ENCODE measurements at places on chromosomes 6 and 20.
A peak's percentile ranks its signal among the peaks of the same experiment; 100 is the strongest.

- DNase-seq: no peak
These were observed 118.8 kb downstream of the COL19A1 start for GRCh38 chr6:69985180-69985579.

- DNase-seq: no peak
These were observed 102.3 kb upstream of the MAP3K7 start for GRCh38 chr6:90689172-90689571.

DNA sequence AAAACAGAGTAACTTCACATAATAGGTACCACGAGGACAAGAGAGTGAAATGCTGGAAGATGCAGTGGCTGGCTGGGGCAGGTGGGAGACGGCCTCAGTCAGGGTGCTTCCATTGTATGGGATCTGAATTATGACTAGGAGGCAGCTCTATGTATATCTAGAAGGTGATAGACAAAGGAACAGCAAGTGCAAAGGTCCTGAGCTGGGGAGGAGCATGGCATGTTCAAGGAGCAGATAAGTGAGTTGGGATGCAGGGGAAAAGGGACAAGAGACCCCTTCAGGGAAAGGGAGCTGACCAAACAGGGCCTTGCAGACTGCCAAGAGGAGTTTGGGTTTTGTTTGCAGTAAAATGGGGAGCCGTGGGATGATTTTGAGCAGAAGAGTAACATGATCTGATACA is 8.3 kb upstream of the SLC9A8 start:
- DNase-seq: no peak

GRCh38 chr20:2809690-2810089 is 5.1 kb upstream of the C20orf141 start:
- DNase-seq: no peak

- DNase-seq: peak; percentile 54
These were observed 123.5 kb downstream of the MAN1A1 start for GRCh38 chr6:119226089-119226488.

DNA sequence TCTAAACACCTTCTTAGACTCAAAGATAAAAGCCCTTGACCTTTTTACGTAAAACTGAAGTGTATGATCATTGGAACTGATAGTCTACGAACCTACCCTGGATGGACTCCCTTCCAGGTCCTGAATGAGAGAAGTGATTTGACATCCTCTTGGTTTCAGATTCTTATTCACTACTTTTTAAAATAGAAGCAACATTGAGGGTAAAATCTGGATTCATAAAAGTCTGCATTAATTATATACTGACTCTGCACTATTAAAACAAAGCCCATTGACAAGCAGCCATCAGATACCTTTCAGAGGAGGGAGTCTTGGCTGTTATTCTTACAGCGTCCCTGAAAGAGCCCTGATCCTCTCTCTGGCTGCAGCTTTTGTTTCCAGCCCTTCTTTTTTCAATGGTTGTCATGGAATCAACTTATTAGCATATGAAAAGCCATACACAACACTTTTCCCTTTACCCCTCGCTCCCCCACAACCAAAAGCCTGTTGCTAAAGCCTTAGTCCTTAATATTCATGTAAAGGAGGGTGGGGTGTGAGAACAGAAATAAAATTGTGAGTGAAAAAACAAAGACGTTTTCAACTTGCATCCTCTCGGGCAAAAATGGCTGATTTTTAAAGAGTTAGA is 270.0 kb upstream of the MARCKS start:
- no peak for DNase-seq

GRCh38 chr6:16851044-16851540 is 89.8 kb upstream of the ATXN1 start:
- DNase-seq: no peak

- no peak for DNase-seq
These were observed 1.3 kb upstream of the OCSTAMP start for GRCh38 chr20:46551522-46552381.

GRCh38 chr6:6631053-6631452 is 42.5 kb downstream of the LY86 start:
- no peak for DNase-seq

DNA sequence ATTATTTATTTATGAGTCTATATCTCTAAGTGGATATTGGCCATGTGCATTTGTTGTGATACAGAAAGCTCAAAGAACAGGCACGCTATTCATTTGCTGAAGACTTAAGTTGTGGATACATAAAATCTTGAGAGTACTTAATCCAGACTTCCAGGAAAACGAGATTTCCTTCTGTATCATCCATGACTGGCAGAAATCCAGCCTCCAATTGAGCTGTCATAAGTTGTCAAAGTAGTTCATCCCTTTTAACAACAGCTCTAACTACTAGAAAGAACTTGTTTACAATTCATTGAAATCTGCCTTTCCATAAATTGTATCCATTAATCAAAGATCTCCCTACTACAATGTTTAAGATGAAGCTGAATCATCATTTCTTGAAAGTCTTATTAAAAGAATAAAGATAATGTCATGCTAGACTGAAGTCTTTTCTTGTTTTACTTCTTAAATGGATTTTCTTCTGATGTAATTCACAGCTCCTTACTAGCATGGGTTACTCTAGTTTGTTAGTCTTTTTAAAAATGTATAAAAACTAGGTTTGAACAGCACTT is 447.3 kb upstream of the CITED2 start:
- DNase-seq: no peak

DNA sequence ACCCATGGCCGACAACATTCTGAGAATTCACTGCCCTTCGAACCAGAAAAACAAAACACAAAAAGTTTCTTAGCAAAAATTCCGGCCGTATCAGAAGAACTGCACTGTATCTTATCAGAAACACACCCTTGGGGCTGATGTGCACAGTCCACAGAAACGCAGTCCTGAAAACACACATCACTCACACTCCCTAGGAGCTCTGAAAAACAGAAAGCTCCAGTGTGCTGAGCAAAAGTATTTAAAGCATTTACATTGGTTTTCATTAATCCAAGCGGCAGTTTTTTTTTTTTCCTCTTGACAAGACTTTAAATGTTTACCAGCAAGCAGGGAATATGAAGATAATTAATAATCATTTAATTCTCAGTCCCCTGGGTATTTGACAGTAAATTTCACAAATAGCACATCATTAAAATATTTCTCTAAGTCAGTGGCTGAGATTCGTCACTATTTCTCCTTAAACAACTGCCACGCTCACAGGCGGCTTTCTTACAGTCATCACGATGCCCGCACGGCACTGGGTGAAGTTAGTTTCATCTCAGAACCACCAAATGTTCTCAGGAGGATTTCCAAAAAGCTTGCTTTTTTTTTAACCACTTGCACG is 13.3 kb downstream of the NFATC2 start:
- DNase-seq: no peak

DNA sequence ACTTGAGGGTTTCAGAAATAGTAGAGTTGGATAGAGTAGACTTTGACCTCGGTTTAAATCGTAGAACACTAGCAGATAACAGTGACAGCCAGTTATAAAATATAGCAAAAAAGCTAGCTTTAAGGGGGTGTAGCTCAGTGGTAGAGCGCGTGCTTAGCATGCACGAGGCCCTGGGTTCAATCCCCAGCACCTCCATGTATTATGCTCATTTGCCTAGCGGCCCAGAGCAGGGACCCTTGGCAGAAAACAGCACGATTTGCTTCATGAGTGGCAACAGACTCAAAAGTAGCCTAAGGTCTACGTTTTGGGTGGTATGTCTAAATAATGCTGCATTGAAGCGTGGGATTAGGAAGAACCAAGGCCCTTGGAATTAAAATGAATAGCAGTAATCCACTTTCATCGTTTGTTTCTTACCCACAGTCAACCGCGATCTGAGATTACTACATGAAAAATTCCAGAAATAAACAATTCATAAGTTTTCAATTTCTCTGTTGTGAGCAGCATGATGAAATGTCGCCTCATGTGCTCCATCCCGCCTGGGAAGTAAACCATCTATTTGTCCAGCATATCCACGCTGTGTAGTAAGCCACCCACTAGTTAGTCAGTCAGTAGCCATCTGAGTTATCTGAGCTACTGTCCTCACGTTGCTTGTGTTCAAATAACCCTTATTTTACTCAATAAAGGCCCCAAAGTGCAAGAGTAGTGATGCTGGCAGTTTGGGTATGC is 184.9 kb downstream of the GPX5 start:
- DNase-seq: no peak

GRCh38 chr20:36061754-36062153 is 92.8 kb upstream of the EPB41L1 start:
- no peak for DNase-seq

- DNase-seq: no peak
These were observed 5.6 kb downstream of the SLC17A5 start for GRCh38 chr6:73648166-73648565.

- DNase-seq: no peak
These were observed 9.6 kb downstream of the JARID2 start for GRCh38 chr6:15255481-15255880.

DNA sequence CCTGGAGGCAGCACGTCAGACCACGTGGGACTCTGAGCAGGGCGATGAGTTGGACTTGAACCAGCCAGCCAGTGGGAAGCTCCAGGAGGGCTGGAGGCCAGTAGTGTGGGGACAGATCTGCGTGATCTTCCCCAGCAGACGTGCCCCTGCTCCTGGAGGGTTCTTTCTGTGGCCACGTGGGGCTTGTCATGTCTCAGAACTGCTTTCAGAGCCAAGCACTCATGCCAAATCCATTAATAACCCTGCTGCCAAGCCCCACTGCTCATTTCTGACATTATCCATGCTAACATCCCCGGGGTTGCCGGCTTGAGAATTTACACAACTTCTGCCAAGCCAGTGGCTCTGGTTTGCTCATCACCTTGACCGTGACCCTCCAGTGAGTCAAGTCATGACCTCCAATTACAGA is 38.3 kb downstream of the SIRPA start:
- no peak for DNase-seq

DNA sequence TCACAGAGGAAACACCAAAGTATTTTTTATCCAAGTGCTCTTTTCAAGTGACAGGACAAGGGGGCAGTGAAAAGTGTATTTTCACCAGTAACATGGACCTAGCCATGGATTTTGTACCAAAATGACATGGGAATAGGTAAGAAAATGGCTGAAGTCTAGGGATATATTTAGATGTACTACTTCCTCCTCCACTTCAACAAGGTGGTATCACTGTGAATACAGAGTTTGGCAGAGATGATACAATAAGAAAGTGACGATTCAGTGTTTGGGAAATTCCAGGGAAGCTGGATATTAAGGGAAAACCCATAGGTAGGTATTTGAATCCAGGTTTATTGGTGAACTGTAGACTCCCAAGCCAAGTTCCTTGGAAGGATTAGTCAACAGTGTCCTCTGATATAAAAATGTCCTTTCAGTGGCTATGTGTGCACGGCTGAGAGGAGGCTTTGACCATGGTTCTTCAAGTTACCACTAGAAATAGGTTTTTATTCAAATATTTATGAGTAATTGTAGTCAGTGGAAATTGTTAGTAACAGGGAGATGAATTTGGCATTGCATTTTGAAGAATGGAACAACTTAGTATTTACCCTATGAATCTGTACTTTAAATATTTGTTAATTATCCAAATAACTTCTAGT is 356.0 kb upstream of the CITED2 start:
- DNase-seq: no peak

DNA sequence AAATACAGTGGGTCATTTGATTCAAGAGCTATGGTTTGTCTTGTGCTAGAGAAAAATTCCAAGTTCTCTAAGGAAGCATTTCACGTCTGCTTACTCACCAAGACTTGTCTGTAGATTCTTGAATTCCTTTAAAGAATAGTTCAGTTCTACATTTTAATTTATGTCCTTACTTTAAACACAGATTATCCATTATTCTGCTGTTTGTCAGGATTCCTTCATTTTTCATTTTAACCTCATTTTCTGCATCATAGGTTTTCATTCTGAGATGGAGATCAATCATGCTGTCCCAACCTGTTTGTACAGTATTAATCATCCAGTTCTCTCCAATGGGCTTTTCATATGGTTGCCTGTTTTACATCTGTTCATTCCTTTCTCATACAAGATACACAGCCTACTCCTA is 24.5 kb upstream of the POPDC3 start:
- DNase-seq: no peak

DNA sequence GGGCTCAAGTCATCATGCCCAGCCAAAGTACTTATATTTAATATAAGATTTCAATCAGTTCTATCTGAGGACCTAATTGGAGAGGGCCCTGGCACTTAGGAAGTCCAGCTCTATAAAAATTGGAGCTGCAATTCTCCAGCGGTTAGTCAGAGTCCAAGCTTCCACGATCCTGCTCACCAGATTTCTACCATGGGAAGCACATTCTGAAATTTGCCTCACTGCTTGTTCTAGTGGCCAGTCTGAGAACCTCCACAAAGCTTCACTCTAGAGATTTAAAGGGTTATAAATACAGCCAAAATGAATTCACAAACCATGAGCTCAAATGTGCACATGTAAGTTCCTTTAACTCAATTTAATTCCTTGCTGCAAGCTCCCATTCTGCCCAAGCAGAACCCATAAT is 33.5 kb downstream of the PNLDC1 start:
- no peak for DNase-seq

DNA sequence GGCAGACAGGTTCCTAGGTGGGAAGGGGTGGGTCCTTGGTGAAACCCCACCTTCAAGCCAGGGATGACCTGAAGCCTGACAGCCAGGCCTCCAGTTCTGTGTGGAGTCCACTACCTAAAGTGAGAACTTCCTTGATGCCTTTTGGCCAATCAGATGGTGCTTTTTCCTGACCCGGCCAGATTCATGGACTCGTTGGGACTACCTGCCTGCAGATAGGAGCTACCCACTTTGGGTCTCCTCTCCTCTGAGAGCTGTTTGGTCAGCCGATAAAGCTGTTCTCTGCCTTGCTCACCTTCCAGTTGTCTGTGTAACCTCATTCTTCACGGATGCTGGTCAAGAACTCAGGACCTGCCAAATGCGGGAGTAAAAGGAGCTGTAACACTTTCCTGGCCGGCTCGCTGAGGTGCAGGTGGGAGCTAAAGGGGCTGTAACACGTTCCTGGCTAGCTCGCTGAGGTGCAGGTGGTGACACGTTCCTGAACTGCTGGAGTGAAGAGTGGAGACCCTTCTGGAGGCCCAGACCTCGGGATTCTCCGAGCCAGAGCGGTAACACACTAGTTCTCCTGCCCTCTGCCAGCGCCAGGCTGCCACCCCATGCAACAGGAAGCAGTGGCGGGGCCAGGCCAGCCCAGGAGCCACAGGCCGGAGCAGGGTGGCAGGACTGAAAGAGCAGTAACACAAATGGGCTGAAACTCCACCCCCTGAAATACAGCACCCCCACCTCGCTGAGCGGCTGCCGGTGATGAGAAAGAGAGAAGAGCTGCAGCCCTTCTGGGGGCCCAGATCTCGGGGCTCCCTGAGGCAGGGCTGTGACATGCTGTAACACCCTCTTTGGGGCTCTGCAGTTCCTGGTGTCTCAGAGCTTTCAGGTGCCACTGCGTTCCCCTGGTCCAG is 13.6 kb upstream of the DBNDD2 start:
- no peak for DNase-seq

- no peak for DNase-seq
These were observed 27.5 kb downstream of the NCOA7 start for GRCh38 chr6:125818225-125818657.

- DNase-seq: no peak
These were observed 29.5 kb upstream of the TMEM14A start for GRCh38 chr6:52641388-52641787.

DNA sequence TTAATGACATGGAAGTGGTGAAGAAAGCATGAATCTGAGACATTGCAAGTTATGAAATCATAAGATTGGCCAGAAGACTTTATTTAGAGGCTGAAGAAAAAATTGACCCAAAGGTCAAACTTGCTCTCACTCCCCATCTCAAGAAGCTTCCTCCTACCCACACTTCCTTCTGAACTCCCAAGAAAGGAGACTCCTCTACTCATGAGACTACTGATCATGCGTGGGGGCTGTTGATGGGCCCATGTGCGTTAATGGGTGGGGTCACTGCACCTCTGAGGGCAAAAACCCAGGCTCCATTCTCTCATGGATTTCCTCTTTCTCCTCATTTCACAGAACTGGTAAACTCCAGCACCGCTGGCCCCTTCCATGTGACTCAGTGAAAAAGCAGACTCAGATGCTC is 470.6 kb upstream of the ARID1B start:
- DNase-seq: no peak

Data from NCI-H2171 (cell line).